Cerebellar cortex (tissue), 1 donor: ENCODE measurements at places on chromosomes 4 and X.

DNA sequence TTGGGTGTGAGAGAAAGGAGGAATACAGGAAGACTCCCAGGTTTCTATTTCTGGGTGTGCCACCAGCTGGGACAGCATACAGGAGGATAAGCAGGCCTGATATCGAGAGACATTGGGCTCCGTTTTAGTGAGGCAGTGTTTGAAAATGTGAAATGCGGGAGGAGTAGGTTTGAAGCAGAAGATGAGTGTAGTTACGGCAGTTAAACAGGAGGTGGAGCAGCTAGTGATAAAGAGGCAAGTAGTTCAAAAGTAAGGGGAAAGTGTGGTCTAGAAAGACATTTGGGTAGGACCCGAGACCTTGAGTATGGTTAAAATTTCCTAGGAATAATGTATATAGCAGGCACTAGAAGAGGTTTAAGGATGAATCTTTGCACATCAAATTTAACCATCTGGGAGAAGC lies 42.4 kb downstream of the DCUN1D4 start:
- DNase-seq: peak; percentile 18

DNA sequence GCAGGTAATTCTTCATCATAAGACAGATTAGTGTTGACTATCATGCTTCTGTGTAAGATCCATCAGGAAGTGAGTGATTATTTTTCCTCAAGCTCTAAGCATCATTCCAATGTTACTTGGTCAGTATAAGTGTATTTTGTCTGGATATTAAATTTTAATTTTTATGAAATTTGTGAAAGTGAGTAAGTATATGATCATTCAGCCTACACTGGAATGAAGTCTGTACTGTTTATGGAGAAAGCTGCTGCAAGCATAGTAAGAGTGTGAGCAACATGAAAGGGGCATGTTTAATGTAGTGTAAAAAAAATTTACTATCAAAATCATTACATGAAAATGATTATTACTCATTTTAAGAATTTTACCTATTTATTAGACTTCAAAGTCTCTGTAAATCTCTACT lies 84.8 kb downstream of the IL15 start:
- no peak for DNase-seq

DNA sequence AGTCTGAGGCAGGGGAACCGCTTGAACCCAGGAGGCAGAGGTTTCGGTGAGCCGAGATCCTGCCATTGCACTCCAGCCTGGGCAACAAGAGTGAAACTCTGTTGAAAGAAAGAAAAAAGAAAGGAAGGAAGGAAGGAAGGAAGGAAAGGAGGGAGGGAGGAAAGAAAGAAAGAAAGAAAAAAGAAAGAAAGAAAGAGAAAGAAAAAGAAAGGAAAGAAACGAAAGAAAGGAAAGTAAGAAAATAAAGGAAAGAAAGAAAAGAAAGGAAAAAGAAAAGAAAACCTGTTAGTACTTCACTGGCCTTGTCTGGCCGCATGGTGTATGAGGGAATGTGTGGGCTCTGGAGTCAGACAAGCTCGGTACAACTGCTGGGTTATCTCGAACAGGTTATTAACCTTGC lies 20.8 kb upstream of the MAGEA1 start:
- DNase-seq: no peak

GRCh38 chr4:125538670-125539069 lies 223.9 kb downstream of the FAT4 start:
- DNase-seq: no peak

DNA sequence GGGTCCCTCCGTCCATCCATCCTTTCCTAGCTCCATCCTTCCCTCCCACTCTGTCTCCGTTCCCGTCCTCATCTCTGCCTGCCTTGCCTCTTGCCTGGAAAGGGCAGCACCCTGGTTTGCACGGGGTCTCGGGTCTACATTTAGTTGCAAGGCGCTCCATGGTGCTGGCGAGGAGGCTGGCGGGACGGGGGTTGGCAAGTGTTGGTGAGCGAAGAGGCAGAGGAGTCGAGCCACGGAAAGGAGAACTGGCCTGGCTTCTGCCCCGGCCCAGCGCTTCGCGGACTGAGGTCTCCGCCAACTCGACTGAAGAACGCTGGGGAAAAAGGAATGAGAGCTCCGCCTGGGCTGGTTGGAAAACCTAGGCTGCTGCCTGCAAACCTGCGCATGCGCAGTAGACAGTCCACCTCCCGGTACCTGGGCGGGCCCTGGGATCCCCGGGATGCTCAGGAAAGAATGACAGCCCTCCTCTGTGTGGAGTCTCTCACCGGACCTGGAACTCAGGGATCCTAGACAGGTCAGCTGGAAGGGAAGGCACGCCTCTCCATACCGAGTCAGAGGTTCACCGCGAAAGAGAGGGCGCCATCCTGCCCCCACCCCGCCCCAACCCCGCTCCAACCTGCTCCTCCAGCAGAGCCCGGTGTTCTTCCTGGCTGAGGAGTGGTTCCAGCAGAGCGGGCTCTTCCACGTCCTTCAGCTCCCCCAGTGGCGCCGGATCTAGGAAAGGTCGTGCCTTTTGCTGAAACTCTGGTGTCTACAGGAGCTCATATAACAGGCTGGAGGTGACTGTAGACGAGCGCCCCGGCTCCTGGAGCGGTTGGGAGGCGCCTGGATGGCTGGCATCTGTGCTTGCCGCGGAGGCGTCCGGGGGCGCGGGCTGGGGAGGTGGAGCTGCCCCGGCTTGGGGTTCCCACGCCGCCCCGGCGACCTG lies 6.0 kb downstream of the FRG2 start:
- DNase-seq: peak; percentile 82

GRCh38 chrX:109774136-109774535 lies 41.1 kb upstream of the ACSL4 start:
- no peak for DNase-seq

- no peak for DNase-seq
These were observed 104.4 kb upstream of the MAMLD1 start for GRCh38 chrX:150258463-150259430.

DNA sequence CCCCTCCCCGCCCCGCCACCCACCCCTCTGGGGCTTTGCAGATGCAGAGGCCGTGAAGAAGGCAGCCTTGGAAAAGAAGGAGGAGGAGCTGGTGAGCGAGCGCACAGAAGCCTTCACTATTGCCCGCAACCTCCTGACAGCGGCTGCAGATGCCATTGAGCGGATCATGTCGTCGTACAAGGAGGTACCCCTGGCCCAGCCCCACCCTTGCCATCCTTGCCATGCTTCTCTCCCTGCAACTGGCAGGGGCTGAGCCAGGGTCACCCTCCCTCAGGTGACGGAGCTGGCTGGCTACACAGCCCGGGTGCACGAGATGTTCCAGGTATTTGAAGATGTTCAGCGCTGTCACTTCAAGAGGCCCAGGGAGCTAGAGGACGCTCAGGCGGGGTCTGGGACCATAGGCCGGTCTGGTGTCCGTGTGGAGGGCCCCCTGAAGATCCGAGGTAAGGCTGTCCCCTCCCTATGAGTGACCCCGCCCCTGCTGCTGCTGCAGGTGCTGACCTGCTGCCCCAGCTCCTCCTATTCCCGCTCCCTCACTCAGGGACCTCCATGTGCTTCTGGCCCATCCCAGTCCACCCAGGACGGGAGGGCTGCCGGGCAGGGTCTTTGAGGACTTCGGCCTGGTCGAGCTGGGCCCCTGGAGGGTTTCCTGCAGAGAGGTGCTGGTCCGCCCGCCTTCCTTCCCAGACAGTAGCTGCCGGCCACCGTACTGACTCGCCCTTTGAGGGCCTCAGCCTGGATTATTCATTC lies 11.6 kb downstream of the ABCD1 start:
- DNase-seq: no peak

DNA sequence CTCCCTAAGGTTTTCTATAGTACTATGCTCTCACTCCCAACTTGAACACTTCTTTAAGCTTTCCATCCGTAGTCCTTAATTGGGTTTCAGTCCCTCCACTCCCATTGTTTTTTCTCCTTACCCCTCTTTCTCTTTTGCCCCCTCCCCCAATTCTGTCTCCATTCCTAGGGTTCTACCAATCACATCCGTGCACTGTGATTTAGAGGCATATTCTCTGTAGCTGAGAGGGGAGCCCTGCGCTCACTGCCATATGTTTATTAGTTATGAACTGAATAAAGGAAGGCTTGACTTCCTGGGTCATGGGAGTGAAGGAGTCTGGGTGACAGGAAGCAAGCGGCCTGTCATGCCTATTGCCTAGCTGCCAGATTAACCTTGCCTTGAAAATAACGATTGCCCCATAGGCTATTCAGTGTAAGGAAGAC lies 471 bp downstream of the MCTS1 start:
- DNase-seq: peak; percentile 21

DNA sequence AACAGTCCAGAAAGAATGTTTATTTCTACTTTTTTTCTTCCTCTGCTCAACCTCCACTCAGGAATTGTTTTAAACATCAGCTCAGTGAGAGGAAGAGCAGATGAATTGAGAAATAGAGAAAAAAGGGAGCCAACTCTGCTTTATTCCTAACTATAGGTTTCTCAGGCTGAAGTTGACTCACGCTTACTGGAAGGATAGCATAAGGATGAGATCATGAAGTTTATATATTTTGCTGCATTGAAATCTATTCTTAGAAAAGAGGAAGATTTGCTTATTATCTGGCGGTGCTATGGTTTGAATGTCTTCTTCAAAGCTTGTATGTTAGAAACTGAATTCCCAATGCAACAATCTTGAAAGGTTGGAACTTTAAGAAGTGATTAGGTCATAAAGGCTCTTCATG lies 1673.4 kb upstream of the PCDH7 start:
- no peak for DNase-seq

DNA sequence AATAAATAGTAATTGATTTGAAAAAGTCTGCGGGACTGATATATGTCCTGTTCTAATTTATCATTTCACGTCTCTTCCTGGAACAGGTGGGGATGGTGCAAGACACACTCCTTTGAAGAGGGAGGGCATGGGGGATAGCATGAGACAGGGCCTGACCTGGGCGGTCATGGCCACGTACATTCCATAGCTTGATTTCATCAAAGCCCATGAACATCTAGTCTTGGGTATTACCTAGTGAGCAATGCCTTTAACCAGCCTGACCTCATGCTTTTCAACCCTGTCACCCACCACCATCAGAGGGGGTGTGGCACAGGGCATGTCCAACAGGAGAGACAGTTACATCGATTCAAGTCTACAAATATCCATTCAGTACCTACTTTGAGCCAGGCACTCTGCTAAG lies 52.3 kb upstream of the HOPX start:
- no peak for DNase-seq

DNA sequence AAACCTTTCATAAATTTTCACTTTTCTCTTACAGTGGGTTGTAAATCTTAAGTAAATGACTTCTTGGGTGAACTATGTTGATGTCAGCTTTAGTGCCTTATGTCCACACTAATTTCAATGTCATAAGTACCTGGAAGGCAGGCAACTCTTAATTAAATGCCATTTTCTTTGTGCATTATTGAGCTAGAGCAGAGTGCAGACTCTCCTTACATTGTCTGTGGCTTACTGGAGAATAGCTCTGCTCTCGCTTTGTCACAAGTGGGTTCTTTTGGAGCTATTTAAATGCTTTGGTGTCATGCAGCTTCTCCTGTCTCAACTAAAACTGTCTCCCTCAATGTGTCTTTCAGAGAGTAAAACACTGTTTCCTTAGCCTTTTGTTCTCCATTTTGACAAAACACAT lies 411.6 kb downstream of the STIM2 start:
- DNase-seq: no peak

DNA sequence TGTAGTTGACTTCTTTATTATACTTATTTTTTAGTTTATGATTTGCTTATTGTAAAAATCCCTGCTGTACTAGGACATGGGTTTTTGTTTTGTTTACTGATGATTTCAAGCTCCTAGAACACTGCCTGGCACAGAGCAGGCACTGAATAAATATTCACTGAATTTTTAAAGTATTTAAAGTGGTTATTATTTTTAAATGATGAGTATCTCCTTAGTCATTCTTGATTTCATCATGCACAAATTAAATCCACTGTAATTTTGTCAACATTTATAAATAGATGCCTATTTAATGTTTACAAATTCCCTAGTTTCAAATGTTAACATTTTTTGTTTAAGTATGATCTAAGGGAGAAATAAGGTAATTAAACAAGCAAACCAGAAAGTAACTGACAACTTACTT lies 367.9 kb upstream of the SLIT2 start:
- DNase-seq: no peak

- no peak for DNase-seq
These were observed 15.5 kb downstream of the SPRY1 start for GRCh38 chr4:123412091-123412505.

DNA sequence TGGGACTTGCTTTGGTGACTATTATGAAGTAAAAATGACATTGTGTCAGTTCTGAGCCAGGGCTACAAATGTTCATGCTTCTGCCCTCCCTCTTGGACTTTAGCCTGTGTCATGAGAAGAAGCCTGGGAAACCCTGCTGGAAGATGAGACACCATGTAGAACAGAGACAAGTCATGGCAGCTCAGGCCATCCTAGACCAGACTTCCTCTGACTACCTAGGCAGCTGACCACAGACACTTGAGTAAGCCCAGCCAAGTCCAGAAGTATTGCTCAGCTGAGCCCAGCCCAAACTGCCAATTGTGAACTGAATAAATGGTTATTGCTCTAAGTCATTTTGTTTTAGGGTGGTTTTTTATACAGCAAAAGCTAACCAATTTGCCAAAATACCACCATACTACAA lies 467.6 kb upstream of the CNKSR2 start:
- no peak for DNase-seq

- no peak for DNase-seq
These were observed 60.8 kb upstream of the FHL1 start for GRCh38 chrX:136086521-136086920.

DNA sequence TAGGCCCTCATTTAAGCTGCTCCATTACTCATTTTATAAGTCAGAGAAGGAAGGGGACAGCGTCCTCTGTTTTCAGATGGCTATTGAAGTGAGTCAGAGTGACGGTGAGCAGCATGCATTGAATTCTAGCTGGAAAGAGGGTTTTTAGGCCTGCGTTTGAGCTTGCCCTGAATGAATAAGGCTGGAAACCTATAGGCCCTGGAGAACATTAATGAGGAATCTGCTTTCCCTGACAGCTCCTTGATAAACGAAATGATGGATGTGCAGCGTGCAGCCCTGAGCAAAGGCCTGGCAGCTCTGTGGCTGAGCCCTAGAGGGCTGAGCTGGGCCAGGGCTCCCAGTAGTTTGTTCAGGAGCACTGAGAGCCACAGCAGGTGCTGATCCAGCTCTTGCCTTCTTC lies 33.4 kb downstream of the TBL1X start:
- no peak for DNase-seq

DNA sequence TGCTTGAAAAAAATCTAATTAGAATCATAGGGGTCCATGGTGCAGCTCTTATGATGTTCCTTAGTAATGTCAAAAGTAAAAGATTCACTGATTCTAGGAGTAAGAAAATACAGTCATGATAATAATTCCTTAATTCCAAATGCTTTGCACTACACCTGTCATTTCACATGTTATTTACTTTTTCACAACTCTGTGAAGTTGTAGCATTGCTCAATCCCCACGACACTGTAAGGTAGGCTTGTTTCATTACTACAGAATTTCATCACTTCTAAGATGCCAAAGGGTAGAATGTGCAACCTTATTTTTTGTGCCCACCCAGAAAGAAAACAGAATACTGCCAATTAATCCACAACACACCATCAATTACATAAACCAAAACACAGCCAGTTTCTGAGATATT lies 46.1 kb upstream of the LNX1 start:
- no peak for DNase-seq
